ENCODE measurements at places on chromosomes 11 and 22. TPM values are rescaled to one million over a fixed set of nuclear protein-coding genes. Genes with fewer than 3 reads are reported as not detected.

GRCh38 chr11:1929621-1930461, 10.3 kb downstream of the TNNT3 start:
- H3K4me1 ChIP-seq = no peaks in the 10 kb centered on the region
- H3K27me3 ChIP-seq = peaks cover 21% of the 10 kb centered on the region
- H3K27ac ChIP-seq = no peak overlapping the region

- DNase-seq = peak; percentile 51
- H3K4me1 ChIP-seq = no peaks in the 10 kb centered on the region
- no peak overlapping the region for H3K4me3 ChIP-seq
- no peaks in the 10 kb centered on the region for H3K36me3 ChIP-seq
- H3K27ac ChIP-seq = no peak overlapping the region
Measured at GRCh38 chr11:112555491-112556364, 295.1 kb upstream of the PLET1 start.

- no peaks in the 10 kb centered on the region for H3K27me3 ChIP-seq
- no peak overlapping the region for H3K27ac ChIP-seq
- DNase-seq = no peak
Measured at GRCh38 chr11:33909552-33909951, 17.7 kb upstream of the LMO2 start.

Gene OR51F2
- not detected for total RNA-seq

Gene NUP98
- total RNA-seq = 111 TPM

DNA sequence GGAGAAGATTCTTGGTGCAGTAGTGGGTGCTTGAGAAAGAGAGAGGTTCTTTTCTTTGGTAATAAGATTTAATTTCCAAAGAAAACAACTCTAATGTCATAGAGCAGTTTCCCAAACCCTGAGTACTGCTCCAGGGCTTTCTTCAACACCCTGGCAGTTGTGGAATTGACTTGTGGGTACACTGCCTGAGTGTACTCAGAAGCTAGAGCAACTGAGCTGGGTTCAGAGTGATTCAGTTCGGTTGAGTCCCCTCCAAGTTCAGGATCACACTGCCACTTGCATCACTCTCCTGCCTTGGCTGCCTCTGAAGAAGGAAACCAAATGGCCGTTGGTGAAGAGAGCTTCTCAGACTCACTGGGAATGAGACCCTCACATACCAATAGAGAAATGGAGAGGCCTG, 5.3 kb downstream of the DMC1 start:
- H3K27ac ChIP-seq = no peak overlapping the region
- no peaks in the 10 kb centered on the region for H3K36me3 ChIP-seq
- peaks cover 5% of the 10 kb centered on the region for H3K4me1 ChIP-seq
- no peak overlapping the region for H3K4me3 ChIP-seq
- DNase-seq = no peak

Gene NXPE2
- total RNA-seq = not detected

Gene AMPD3
- 85.5 TPM for total RNA-seq

All from B cell (primary cell).